Left ventricle myocardium inferior (tissue), 1 donor: ENCODE measurements at places on chromosomes 11 and 22. TPM values are rescaled to one million over a fixed set of nuclear protein-coding genes. Genes with fewer than 3 reads are reported as not detected.
A peak's percentile ranks its signal among the peaks of the same experiment; 100 is the strongest.

RIBC2 gene
- not detected for total RNA-seq

GRCh38 chr22:19110646-19111045 is 11.6 kb downstream of the DGCR2 start:
- no peak for DNase-seq

DNA sequence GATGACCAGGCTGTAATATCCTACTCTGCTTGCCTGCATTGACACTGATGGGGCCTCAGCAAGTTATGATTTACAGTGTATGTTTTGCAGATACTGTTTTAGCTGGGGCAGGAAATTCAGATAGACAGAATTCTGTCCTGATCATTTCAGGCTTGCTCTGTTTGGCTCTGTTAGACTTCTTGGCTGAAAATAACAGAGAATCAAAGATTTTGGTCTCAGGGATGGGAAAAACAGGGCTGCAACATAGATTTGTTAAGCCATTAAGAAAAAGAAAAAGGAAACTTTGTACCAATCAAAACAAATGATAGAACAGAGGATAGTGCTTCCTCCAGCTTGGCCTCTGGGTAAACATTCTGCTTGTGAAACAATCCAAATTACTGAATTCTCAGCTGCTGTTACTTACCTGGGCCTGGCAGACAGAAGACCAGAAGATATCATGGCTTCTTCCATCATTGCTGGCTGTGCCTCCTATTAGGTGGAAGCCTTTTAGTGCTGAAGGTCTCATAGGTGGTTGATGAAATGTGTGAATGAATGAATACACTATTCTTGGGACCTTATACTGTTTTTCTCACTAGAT is 22.0 kb downstream of the ZNRF3 start:
- no peak for DNase-seq

- DNase-seq: no peak
Observed at GRCh38 chr11:67312187-67313021, 9.1 kb downstream of the SSH3 start.

GRCh38 chr22:48081281-48081680 is 1318.8 kb downstream of the TBC1D22A start:
- no peak for DNase-seq

DNA sequence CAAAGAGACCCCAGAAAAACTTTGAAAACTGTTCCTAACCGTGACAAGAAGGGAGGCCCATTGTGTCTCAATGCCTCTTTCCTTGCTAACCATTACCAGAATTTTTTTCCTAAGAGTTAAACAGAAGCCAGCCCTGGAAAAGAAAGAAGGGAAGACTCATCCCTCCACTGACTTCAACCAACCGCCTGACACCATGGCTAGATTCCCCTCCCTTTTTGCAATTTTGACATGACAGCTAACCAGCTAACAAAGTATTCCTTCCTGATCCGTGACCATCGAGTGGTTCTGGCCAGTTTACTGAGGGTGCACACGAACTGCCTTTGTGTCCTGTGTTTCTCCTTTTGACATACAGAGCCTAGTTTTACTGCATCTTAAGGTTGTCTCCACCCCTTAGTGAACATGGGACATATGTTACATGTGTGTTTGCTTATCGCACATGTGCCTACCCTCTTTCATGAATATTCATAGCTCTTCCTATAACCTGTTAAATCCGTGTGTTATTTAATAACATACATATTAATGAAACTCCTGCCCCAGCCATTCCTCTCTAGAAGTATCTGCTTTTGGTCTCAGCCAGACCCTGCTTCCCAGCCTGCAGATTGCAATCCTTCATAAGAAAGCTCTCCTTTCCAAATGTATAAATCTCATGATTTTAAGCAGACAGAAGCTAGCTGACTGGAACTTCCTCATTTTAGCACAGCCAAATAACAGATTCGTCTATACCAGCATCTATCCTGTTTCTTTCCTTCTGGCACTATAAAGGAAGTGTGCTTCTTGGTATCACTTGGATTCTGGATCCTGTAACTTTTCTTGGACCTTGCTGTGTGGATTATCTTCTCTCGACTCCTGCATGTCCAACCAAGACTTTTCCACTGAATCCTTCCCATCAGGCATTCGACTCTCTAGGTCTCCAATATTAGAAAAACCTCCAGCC is 37.8 kb downstream of the RASSF10 start:
- no peak for DNase-seq

C11orf86 gene
- not detected for total RNA-seq

GRCh38 chr22:30291058-30291892 is 2.0 kb upstream of the CASTOR1 start:
- DNase-seq: peak; percentile 86

DNA sequence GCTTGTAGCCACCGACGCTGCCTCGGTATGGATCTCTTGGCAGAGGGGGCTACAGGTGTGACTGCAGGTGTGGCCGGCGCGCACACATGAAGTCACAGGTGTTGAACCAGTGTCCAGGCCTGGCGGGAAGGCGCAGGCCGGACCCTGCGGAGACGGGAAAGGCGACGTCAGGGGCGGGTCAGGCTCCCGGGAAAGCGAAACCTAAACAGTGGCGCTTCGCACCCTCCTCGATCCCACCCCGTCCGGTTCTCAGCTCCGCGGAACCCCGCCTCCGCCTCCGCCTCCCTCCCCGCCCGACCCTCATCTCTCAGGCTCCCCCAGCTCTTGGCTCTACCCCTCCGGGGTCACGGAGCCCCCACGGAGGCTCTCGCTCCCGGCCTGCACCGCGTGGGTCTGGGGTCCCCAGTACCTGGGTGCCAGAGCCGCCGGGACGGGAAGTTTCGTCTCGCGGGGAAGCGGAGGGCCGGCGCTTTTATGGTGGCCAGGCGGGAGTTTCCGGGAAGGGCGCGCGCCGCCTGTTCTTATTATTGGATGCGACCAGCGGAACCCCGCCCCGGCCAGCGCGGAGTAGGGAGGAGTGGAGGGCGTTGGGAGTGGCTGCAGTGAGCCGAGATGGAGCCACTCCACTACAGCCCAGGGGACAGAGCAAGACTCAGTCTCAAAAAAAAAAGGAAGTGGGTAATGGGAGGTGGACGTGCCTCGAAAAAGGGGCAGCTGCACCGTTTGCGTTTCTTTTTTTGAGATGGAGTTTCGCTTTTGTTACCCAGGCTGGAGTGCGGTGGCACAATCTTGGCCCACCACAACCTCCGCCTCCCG is at the start of gene IRF7:
IRF7 (minus strand) TSS at position 447 of the 816 bp plus-strand sequence. CDS start 586 bp downstream, outside the sequence.
- DNase-seq: peak; percentile 97

CAPN5 gene
- total RNA-seq: 2.3 TPM

GRCh38 chr11:115362997-115363396 is 141.2 kb downstream of the CADM1 start:
- DNase-seq: peak; percentile 21

GRCh38 chr11:91247009-91247735 is 977.4 kb upstream of the FAT3 start:
- DNase-seq: no peak

NAALADL1 gene
- total RNA-seq: 4.8 TPM

- DNase-seq: no peak
Observed at GRCh38 chr22:17137170-17137569, 16.0 kb upstream of the TMEM121B start.

- DNase-seq: no peak
Observed at GRCh38 chr22:17629173-17629489, 582 bp upstream of the ATP6V1E1 start.

DNA sequence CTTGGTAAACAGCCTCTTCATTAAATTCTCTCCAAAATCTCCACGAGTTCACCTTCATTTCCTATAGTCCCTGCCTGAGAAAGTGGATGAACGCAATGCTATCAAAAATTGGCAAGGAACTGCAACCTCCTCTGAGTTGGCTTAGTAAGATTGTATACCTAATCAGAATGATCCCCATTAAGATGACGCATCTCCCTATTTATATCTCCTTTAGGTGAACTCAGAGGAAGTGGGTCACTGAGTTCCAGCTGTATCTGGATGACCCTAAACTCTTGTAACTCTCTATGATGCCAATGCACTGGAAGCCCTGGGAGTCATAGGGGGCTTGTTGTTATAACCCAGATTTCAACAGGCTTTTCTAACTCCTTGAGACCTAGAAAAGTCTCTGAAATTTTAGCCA is 48.2 kb downstream of the OR10A6 start:
- DNase-seq: no peak

- DNase-seq: no peak
Observed at GRCh38 chr22:49515475-49515874, 312.2 kb downstream of the BRD1 start.

OR8D4 gene
- not detected for total RNA-seq

DNA sequence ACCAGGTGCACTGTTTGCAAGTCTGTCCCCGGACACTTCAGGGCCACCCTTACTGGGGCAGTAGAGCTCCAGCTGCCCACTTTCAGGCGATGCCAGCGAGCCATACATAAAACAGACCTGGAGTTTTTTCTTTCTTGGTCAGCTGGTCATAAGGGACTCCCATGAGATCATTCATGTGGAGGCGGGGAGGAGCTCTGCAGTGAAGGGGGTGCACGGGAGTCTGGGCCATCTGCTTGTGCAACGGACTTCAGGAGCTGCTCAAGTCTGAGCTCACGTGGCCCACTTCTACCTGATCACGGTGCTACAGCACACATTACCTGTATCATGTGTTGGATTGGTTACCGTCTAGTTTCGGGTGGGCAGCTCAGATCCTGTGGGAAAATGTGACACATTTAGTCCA is 9.2 kb upstream of the MRGPRF start:
- no peak for DNase-seq

DNA sequence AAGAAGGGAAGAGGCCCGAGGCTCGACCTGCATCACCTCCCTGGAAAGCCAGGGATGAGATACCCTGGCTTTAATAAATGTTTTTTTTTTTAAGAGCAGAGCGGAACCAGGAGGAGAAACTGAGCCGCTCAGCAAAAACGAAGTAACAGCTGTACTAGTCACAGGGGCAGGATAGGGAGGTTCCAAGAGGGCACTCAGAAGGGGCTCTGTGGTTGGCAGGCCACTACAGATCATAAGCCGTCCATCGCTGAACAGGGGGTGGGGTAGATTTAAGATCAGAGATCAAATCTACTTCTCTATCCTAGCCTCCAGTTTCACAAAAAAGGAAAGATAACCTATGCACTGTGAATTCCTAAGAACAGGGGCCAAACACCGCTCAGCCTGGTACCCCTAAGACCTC is 625 bp downstream of the EIF3D start:
- no peak for DNase-seq

- DNase-seq: no peak
Observed at GRCh38 chr11:69637198-69637940, 3.6 kb upstream of the CCND1 start.

DNA sequence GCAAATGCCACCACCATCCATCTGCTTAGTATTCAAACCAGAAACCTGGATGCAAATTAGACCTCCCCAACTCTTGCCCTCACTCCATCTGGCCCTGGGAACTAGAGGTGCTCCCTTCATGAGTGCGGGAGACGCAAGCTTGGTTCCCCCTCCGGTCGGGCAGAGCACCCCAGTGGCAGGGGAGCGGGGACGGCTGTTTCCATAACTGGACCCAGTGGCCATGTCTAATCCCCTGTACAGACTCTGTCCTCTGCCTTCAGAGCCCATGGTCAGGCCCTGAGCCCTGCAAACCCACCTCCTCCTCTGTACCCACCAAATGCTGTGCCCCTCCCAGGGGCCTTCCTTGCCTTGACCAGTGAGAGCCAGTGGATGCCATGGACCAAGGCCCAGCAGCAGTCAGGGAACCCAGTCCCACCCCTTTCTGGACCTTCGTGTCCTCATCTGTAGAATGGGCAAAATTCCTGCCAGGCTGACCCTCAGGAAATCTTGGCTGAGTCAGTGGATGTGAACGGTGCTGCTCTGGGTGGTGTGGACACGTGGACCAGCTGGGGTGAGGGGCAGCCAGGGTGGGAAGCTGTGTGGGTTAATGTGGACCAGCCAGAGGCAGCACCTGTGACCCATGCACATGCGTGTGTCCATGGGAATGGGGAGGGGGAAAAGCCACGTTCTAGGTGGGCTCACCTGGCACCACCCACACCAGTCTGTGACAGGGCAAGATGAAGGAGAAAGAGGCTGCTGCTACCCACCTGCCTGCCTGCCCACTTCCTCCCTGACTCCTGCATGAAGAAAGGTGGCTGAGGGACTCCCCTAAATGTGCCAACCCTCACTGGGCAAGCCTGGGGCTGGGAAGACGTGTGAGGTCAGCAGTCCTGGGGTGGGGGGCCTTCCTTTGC is 72.8 kb downstream of the LRRC32 start:
- no peak for DNase-seq

GRCh38 chr11:92361551-92361950 is 136.9 kb downstream of the FAT3 start:
- no peak for DNase-seq

PLXNB2 gene
- 50.2 TPM for total RNA-seq

GRCh38 chr11:122601141-122602125 is 54.1 kb upstream of the UBASH3B start:
- no peak for DNase-seq

GRCh38 chr11:73197348-73197747 is 20.7 kb upstream of the P2RY2 start:
- no peak for DNase-seq

DNA sequence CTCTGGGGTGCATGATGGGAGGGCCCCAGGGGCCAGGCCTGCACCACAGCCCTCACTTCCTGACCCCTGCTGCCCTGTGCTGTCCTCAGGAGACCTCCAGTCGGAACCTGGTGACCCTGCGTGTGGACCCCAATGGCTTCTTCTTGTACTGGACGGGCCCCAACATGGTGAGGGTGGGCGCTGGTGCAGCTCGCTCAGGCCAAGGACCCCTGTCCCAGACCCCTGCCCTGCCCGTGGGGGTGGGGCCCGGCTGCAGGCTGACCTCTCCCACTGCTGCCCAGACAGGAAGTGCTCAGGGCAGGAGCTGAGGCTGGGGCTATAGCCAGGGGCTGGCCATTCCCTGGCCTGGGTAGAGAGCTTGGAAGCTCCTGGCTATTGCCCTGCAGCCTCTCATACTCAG is 3.0 kb downstream of the PLCB3 start:
- no peak for DNase-seq

UBXN1 gene
- total RNA-seq: 82.3 TPM

- DNase-seq: peak; percentile 76
Observed at GRCh38 chr22:41237707-41238569, 2.8 kb downstream of the CHADL start.

DNA sequence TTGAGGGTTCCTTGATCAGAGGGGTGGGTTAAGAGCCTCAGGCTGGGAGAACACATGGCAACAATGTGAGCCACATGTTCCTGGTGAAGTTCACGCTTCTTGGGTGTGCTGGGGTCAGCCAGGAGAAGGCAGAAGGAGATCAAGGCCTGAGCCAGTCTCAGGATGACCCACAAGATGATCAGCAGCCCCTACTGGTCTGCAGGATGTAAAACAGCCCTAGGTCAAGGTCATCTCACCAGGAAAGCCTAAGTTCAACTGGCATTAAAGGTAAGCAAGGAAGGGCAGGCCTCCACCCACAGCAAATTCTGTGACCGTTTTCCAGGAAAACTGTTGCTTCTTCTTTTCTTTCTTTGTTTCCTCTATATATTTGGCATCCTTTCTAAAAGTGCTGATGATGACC is 156.7 kb upstream of the KIRREL3 start:
- DNase-seq: no peak

- peak; percentile 69 for DNase-seq
Observed at GRCh38 chr22:23790819-23791737, 4.3 kb downstream of the SMARCB1 start.
